ENCODE measurements at places on chromosomes 16 and 17.

DNA sequence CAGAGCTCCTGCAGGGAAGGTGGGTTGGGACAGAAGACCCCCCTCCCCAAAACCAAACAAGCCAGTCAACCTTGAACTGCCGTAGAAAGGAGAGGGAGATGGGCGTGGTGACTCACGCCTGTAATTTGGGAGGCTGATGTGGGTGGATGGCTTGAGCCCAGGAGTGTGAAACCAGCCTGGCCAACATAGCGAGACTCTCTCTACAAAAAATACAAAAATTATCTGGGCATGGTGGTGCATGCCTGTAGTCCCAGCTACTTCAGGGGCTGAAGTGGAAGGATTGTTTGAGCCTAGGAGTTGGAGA is 42.1 kb downstream of the NT5M start:
- no peak for DNase-seq

DNA sequence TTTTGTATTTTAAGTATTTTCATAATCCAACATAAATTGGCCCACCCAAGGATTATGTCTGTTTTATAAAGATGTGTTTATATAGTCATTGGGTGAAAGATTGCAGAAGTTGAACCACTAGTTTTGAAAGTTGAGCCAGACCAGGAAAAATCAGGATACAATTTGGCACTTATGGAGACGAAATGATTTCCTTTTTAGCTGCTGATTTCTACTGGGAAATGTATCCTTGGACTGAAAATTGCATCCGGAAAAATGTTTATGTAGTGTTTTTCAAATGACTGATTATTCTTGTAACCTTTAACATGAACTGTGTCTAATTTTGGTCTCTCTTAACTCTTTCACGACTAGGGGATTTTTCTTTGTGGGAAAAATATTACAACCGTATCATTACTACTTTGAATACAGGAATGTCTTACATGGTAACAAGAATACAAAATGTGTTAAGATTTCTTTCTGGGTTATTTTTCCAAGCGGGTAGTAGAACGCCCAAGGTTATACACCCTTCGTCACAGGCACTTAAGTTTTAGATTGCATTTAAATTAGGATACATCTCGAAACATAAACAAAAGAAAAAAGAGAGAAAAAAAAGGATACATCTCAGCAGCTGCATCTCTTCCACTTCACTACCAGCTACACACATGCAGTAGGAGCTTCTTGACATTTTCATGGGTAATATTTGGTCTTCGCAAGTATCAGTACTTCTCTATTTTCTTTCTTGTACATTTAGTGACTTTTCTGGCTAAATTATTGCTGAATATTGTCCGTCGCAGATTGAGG is 273.0 kb upstream of the TBX2 start:
- no peak for DNase-seq

- DNase-seq = no peak
Measured at GRCh38 chr17:57784226-57784895, 39.3 kb upstream of the CCDC182 start.

GRCh38 chr16:27027971-27028370 is 38.8 kb upstream of the C16orf82 start:
- DNase-seq = no peak

DNA sequence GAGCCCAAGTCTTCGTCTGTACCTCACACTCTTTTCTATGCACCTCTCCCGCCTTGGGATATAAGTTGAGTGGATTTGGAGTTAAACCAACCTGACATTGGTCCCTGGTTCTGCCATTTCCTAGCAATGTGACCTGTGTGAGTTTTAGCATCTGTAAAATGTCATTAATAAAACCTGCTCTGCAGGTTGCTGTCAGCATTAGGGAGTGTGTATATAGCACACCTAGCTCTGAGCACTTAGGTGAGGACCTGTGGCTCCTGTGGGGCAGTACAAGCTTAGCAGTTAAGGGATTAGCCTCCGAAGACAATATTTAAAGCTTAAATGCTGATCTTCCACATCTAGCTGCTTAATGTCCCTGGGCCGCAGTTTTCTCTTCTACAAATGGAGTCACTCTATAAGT is 248.0 kb downstream of the TMEM114 start:
- no peak for DNase-seq

DNA sequence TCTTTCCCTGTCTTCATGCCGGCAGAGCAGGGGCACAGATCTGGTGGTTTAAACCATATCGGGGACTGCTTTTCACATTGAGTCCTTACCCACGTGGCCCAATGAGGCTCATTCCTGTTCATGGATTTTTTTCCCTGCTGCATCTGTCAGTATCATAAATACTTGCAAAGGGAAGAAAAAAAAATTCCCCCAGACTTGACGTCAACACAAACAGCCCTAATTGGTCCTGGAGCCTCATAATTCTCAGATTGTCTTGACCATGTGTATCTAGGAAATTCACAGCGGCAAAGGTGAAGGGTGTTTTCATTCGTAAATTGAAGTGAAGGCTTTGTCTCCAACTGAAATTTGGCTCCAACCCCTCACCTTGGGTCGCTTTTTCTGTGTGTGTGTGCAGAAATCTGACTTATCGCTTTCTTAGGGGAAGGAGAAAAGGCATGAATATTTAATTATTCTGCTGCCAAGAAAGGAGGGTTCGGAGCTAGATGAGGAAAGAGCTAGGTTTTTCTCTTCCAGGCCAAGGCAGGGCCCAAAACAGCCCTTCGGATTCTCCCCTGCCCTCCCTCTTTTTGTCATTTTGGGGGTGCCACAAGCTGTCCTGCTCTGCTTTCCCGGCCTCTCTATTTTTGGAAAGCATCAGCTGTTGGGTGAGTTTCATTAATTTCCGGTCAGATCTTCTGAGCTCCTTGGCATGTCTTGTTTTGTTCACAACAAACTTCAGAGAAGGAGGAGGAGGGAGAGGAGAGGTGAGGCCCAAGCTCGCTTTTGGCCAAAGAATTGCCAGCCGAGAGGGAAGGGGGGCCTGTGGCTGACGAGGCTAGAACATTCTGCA is 17.8 kb upstream of the CIBAR2 start:
- peak; percentile 59 for DNase-seq

GRCh38 chr17:6596941-6597340 is 40.6 kb upstream of the PITPNM3 start:
- DNase-seq = no peak

GRCh38 chr16:65663774-65664173 is 541.9 kb upstream of the CDH11 start:
- no peak for DNase-seq

GRCh38 chr16:9122969-9123368 is 31.5 kb downstream of the HAPSTR1 start:
- no peak for DNase-seq

DNA sequence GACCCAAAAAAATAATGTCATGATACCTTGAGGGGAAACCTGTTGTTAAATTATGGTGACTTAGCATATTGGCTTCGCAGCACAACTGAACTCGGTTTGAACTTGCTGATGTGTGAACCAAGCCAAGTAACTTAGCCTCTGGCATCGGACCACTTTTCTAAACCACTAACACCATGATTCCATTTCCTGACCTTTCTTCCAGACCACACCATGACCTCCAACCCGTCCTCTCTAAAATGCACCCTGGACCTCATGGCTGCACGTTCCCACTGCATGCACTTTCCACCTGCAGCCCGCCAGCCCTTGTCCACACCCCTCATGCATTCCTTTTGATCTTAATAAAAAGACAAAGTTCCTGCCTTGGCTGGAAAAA is 29.3 kb downstream of the DYNLRB2 start:
- no peak for DNase-seq

DNA sequence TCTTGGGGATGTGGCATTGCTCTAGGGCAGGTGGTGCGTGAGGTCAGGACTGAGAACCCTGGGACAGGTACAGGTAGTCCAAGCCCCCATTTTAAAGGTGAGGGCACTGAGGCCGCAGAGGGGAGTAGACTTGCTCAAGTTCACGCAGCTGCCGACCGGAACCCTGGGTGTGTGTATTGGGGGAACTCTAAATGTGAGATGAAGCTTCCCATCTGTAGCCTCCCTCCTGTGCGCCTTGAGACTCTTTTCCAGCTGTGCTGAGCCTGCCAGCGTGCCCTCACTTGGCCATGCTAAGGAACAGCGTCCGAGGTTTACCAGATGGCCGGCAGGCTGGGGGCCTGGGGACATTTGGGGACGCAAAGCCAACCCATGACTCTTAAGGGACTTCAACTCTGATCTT is 79.0 kb upstream of the CDC42EP4 start:
- DNase-seq = no peak

DNA sequence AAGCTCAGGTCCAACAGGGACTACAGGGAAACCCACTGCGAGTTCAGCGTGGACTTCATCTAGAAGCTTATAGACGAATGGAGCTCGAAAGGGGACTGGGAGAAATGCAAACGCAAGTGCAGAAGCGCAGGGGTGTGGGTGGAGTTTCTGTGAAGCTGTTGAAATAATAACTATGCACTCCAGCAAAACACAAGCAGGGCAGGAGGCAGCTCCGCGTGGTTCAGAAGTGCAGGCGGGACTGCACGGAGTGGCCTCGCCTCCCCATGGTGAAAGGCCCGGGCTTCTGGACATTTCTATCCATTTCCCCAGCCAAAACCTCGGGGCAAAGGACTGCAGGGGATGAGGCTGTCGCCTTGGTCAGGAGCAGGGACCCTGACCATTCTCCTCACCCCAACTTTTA is 74.5 kb downstream of the ZNF423 start:
- no peak for DNase-seq

- peak; percentile 66 for DNase-seq
Measured at GRCh38 chr17:17810084-17810894, 26.5 kb downstream of the SREBF1 start.

- DNase-seq = no peak
Measured at GRCh38 chr16:75074920-75075687, 41.5 kb downstream of the LDHD start.

- peak; percentile 55 for DNase-seq
Measured at GRCh38 chr16:19884611-19885450, at the start of gene GPRC5B. Gene GPRC5B, minus strand, starts transcription at chr16:19884848. Its CDS starts 12,003 bp downstream, at chr16:19872845.

DNA sequence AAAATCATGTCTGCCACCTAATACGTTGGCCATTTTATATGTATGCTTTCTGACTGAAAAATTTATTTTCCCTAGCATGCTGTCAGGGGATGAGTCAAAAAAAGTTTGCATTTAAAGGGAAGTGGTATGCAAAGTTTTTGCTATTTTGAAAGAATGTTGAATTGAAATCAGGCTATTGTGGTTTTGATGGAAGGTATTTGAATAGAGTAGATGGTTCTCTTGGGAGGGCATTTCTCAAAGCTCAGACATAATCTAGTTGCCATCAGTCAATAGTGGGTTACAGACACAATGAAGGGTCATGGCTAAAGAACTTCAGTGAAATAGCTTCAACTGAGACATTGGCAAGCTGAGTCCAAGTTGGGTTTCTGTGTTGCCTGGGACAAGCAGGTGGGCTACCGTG is 102.4 kb downstream of the MAP2K6 start:
- DNase-seq = no peak

- DNase-seq = peak; percentile 87
Measured at GRCh38 chr17:32319548-32319905, 22.4 kb downstream of the C17orf75 start.

DNA sequence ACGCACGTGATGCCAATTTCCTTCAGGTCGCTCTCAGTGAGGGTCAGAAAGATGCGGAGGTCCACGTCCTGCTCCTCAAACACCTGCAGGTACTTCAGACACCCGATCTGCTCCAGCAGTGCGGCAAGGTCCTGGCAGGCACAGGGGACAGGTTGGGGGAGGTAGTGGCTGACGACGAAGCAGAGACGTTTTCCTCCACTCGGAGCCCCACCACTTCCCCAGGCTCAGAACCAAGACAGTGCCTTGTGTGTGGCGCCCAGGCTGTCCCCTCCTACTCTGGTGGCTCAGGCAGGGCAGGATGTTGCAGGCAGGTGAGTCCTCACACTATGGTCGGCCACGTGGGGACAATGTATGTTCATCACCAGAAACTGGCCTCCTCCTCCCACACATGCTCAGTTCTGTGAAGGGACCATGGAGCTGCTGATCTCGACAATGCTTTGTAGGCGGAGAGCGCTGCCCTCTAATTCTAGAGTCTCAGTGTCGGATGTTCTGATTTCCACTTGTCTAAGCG is 5.7 kb downstream of the NUDT16L1 start:
- DNase-seq = no peak

GRCh38 chr16:1379304-1380076 is 27.8 kb downstream of the GNPTG start:
- DNase-seq = peak; percentile 83

DNA sequence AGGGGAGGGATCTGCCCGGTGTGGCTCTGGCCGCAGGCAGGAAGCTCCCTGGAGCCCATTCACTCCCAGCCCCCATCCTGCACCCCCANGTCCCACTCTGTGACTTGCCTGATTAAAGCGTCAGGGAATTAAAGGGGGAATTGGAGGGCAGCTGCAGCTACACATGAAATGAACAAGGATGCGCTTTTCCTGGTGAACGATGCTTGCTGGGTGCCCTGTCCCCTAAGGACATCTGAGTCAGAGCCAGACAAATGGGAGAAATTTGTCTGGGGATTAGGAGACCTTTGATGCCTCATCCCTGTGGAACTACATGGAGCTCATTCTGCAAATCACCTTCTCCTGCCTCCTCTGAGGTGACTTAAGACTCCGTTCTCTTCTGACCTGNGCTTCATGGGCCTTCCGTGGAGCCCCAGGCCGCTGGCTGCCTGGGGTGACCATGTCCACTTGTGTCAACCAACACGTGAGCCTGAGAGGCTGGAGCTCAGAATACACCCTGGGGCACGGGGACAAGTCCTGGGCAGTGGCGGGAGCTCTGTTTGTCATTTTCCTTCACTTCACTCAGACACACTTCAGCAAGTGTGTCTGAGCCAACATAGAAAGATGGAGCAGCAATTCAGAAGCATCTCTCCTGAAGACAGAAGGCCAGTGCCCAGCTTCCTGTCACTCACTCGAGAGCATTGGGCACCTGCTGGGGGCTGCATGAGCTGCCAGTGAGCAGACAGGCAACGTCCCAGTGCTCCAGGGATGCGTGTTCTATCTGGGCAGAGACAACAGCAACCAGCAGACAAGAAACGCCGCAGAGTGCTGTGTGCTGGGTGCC is 54.1 kb downstream of the METRNL start:
- no peak for DNase-seq

- DNase-seq = no peak
Measured at GRCh38 chr17:74757931-74758847, 9.8 kb downstream of the NHERF1 start.

GRCh38 chr16:22053921-22054341 is 38.4 kb upstream of the VWA3A start:
- DNase-seq = no peak

- DNase-seq = no peak
Measured at GRCh38 chr16:27223226-27223610, 19.9 kb downstream of the KDM8 start.
